ENCODE measurements at places on chromosomes 7 and 10.
A peak's percentile ranks its signal among the peaks of the same experiment; 100 is the strongest.

- DNase-seq, result no peak
Observed at GRCh38 chr10:88038268-88038667, 174.8 kb downstream of the PTEN start.

DNA sequence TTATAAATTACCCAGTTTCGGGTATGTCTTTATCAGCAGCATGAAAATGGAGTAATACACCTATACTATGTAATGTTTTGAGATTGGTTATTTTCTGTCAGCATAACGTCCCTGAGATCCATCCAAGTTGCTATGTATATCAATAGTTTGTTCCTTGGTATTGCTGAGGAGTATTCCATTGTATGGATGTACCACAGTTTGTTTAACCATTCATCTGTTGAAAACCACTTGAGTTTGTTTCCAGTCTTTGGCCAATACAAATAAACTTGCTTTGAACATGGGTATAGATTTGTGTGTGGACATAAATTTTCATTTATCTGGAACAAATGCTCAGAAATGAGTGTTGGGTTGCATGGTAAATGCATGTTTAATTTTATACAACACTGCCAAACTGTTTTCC is 103.3 kb upstream of the GSDME start:
- no peak for DNase-seq

- no peak for DNase-seq
Observed at GRCh38 chr10:130236711-130237110, 100.5 kb downstream of the GLRX3 start.

GRCh38 chr7:18344536-18344935 is 151.0 kb upstream of the HDAC9 start:
- DNase-seq, result no peak

GRCh38 chr10:123573236-123574108 is 92.7 kb upstream of the GPR26 start:
- DNase-seq, result peak; percentile 50

DNA sequence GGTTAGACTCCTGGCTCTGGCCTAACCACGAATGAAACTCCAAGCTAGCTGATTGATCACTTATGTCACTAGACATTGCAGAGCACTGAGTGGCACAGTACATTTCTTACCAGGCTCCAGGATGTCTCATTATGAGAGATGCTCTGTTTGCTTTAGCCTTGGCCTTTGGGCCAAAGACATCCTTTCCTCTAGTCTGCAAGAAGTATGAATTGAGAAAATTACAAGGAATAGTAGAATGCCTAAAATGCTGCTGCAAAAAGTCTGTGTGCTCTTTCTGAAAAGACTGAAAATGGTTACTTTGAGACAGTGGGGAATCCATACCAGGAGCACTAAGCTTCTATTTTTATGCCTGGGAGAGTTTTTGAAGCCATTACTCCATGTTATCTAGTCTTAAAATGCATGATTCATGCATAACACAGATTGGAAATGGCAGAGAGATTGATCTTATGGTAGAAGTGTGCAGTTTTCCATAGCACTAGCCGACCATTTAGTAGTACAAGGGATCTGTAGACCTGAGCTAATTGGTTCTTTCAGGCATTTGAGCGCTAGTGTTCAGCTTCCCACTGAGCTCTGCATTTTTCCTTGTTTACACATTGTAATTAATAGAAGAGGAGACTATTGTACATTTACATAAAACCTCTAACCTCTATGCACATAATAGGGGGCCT is 303.8 kb downstream of the PRKG1 start:
- DNase-seq, result no peak

DNA sequence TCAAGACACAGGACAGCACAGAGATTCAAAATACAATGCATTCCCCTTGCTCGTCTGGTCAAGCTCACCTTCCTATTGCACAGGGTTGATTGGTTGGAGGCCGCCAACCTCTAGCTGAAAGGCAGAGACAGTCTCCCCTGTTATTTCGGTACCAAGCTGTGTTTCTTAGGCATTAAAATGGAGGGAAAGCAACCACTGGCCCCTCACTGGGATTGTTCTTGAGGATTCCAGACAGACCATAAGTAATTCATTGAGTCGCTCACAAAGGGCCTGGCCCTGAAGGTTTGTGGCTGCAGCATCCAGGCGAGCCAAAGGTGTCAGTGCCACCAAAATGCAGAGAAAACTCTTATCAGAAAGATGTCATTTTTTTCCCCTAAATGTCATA is 81.2 kb downstream of the PARP12 start:
- DNase-seq, result no peak

DNA sequence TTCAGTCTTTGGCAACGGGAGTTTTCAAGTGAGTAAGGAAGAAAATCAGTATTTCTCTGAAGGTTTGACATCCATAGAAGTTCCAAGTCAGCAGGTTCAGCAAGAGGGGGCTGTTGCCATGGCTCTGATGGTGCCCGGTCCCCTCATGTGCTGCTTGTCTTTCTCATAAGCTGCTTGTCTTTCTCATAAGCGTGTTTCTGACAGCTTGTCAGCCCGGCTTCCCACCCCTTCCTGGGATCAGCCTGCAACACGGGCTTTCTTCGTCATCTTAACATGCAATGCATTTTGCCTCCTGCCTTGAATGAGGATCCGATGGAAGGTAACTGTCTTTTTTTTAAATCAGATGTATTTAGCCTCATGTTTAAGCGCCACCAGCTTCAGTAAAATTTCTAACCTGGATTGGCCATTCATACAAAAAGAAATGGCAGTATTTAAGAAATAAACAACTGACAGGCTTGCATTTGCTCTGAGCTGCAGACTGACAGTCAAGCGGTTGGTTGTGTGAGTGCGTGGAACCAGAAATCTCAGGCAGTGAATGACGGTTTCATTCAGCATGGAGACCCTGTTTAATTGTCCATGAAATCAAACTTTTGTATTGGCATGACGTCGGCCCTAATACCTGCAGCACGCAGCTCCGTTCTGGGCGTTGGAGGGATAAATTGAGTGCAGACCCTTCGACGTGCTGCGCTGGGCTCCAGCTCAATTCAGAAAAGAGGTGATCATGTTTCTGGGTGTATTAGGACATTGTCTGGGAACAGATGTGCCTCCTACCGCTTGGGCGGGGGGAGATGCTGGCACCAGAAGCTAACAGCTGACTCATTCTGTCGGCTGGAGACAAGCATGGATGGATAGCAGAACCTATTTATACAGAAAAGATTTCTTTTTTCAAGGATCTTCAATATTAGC is 454.7 kb upstream of the FOXK1 start:
- no peak for DNase-seq

GRCh38 chr7:123131140-123131539 is 68.6 kb downstream of the SLC13A1 start:
- no peak for DNase-seq

- DNase-seq, result no peak
Observed at GRCh38 chr10:71258446-71259145, 46.2 kb downstream of the UNC5B start.

GRCh38 chr7:26190417-26190869 is 10.1 kb downstream of the HNRNPA2B1 start:
- no peak for DNase-seq

GRCh38 chr7:128150223-128150865 is 90.7 kb upstream of the LEP start:
- DNase-seq, result no peak

GRCh38 chr10:16717622-16718395 is 99.4 kb downstream of the RSU1 start:
- no peak for DNase-seq

- DNase-seq, result peak; percentile 58
Observed at GRCh38 chr7:20407585-20408466, 77.1 kb downstream of the ITGB8 start.

GRCh38 chr10:71203716-71204115 is 8.7 kb upstream of the UNC5B start:
- no peak for DNase-seq

GRCh38 chr7:139104091-139104450 is 5.4 kb downstream of the ZC3HAV1 start:
- no peak for DNase-seq

DNA sequence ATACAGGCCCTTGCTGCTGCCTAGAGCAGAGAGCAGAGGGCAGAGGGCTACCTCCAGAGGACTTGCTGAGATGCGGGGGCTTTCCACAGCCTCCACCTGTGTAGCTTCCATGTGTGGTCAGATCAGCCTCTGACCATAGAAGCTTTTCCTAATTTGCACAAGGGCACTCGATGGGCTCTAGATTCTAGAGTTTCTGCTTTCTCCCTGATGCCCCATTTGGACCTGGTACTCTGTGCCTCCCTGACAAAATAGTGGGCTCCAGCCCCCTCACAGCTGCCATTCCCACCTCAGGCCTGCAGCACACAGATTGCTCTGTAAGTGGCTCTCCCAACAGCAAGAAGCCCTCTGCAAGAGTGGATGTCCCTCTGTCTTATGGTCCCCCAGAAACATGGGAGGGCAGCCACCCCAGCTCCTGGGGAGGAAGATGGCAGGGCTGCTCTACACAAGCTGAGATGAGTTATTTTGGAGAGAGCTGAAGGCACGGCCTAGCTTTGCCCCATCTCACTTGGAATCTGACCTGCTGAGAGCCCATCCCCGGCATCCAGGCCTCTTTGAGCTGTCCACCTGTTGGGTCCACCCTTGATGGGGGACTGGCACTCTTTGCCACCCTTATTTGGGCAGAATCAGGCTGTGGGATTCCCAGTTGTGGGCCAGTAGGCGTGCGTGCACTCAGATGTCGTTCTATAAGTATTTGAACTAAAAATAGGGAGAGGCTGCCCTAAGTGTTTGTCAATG is 16.7 kb downstream of the TMEM273 start:
- DNase-seq, result no peak

GRCh38 chr7:93378131-93378760 is 146.1 kb downstream of the VPS50 start:
- no peak for DNase-seq

- DNase-seq, result no peak
Observed at GRCh38 chr7:25392588-25393338, 164.5 kb upstream of the NPVF start.

DNA sequence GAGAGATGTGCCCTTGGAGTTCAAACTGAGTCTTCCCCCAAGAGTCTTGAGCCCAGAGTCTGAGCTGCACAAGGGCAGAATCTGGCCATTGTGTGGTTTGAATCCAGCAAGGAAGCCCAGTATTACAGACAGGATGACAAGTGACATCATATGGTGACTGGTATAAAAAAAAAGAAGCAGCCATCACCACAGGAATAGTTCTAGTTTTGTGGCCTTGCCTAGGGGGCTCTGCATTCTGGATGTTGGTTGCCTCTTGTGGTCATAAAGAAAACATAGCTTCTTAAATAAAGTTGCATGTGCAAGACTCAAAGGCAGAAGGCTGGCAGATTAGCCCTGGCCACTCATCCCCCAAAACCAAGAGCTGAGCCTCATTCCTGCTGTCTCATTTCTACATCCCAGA is 16.8 kb upstream of the LRRC72 start:
- DNase-seq, result peak; percentile 44

DNA sequence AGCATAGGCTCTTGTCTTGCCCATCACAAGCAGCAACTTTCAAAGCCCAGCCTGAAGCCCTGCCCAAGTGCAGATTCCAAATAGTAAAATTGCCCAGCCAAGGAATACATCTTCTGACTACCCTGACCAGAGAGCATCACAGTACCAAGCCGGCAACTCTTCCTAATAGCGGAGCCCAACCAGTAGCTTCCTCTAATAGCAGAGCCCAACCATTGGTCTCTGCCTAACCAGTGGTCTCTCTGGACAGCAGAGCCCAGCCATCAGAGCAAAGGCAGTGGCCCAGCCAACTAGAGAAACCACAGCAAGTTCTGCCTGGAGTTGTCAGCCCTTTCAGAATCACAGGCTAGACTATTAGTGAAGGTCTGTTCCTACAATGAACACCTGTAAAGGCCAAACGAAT is 285.6 kb downstream of the HGF start:
- DNase-seq, result peak; percentile 53

DNA sequence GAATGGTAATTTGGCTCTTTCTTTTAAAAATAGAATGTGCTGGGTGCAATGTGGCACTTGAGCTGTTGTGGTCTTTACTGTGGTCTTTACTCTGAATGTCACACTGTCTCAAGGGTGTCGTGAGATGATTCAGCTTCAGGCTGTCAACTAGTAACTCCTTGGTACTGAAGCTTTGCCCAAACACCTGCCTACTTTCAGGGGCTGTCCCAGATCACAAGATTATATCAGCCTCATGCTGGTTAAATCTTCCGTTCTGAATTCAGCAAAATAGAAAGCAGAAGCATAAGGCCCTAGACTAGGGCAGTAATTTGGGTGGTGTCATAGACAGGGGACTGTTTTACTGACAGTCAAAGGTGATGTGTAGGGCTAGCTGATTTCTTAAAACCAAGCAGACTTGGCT is 110.9 kb downstream of the BAMBI start:
- no peak for DNase-seq

GRCh38 chr7:95715274-95715673 is 57.1 kb upstream of the DYNC1I1 start:
- DNase-seq, result no peak

- peak; percentile 70 for DNase-seq
Observed at GRCh38 chr10:3172081-3172445, 519 bp downstream of the PITRM1 start.

DNA sequence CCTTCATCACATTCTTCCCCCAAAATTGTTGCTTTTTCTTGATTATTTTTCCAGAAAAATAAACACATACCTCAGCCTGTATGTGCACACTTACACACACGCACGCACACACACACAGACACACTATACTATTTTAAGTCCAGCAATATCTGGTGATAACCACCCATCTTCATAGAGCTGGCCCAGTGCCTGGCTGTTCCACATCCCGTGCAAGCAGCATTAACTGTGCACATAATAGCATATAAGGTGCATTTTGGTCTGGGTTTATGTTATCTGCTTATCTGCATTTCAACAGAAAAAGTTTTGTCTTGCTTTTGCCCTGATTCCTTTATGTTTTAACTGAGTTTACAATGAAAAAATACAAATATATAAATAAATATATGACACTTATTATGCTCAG is 143.1 kb upstream of the KLF6 start:
- no peak for DNase-seq

- no peak for DNase-seq
Observed at GRCh38 chr10:3427950-3428354, 255.4 kb upstream of the PITRM1 start.

- no peak for DNase-seq
Observed at GRCh38 chr10:77989081-77989724, 40.1 kb downstream of the POLR3A start.

DNA sequence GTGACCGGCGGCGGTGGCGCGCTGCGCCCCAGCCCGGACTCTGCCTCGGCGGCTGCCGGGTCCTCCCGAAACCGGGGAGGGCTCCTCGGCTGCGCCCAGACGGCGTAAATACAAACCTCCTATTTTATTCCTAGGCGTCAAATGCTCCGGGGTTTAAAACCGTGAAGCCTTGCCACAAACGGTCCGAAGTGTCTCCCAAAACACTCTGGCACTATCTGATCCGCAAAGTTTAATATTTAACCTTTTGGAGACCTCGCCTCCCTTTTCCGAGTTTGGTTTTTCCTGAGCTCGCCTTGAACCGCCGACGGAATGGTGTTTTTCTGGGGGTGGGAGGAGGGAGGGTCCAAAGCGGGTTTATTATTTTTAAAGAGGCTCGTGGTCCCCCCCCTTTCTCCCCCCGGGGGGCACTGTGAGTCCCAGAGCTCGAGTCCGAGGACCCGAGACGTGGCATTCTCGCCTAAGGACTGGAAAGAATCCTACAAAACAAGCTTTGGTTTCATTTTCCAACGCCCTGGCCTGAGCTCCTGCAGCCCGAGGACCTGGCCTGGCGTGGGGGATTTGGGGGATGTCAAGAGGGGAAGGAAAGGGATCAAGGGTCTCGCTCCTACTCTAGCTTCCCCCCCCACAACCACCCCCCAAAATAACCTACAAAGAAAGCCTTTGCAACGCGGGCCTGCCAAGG is 1.8 kb downstream of the TNRC18 start:
- DNase-seq, result peak; percentile 72
